Neural crest cell (in vitro differentiated cells): ENCODE measurements at places on chromosomes 7 and 10.

DNA sequence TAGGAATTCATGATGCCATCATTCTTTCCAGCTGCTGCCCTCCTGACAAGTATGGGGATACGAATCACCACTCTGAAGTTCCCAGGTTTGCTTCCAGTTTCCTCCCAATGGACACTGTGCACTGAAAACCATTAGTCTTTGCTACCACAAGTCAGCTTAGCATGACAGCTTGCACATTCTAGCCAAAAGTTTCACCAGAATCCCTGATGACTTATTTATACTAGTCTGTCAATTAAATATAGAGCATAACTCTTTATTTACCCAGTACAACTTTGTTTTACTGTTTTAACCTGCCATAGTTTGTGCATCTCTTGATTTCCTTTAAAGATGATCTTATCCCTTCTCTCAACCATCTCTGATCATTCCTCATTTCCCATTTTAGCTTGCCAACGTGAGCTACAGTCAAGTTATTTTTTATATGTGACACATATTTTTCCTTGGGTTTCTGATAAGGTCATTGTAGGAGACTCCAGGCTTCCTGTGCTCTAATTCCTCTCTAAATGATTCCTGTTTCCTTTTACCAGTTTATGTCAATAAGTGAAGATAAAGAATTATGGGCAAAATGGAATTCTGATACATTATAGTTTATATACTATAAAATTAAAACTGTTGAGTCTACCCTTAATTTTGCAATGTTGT is 167.5 kb upstream of the MEOX2 start:
- no peak for DNase-seq

- DNase-seq: no peak
Observed at GRCh38 chr7:106038916-106039315, 73.2 kb downstream of the SYPL1 start.

DNA sequence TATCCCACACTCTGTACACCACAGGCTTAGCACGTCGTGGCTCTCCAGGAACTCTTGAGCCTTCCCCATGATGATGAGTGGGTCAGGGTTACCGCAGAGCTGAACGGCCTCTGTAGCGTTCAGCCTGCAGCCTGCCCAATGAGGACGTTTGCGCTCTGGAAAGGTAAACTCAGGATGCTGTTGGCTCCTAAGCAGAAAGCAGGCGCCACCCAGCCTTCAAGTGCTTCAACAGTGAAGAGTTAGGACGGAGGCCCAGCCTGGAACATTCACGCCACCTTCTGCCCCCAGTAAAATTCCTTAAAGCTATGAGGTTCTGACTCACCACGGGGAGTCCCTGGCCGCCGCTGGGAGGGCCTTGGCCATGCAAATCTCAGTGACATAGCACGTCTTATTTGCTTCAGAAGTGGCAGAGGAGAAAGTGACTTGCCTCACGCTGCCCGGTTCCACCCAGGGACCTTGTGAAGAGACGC is 161.5 kb upstream of the SH2B2 start:
- DNase-seq: no peak

DNA sequence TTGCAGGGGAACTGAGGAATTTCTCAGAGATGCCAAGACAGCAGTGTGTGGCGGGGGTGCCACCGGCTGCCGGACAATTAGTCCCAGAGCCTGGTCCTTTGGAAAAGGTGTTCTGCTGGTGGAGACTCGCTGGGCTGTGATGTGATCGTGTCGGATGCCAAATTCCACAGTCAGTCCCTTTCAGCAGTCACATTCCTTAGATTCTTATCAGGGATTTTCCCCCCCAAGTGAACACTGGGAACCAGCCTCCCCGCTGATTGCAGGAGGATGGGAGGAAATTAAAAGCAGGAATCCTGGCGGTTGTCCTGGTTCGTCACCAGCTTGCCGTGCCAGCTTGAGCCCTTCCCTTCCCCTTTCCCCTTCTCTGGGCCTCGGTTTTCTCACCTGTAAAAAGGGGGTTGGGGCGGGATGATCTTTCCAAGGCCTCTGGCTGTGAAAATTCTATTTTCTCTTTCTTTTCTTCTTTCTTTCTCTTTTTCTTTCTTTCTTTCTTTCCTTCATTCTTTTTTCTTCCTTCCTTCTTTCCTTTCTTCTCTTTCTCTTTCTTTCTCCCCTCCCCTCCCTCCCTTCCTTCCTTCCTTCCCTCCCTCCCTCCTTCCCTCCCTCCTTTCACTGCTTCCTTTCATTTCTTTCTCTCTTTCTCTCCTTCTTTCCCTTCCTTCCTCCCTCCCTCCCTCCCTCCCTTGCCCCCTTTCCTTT is 39.6 kb downstream of the COL26A1 start:
- DNase-seq: no peak

- no peak for DNase-seq
Observed at GRCh38 chr7:151462306-151462779, 22.4 kb upstream of the CRYGN start.

- DNase-seq: no peak
Observed at GRCh38 chr7:11261470-11261869, 287.8 kb downstream of the PHF14 start.

DNA sequence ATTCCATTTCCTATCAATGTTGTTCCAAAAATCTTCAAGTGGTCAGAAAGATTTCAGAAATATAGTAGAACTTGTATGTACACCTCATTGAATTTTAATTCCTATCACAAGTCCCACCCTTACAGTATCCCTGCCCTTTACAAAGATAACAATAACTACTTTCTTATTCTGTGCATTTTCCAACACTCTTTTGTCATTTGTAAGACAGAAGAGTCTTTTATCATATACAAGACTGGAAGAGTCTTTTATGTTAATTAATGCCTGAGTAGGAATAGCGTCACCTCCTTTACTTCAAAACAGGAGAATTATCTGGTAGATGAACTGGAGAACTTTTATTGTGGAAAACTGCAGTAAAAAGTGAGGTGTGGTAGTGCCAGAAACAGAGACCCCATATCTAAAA is 193.9 kb upstream of the SEMA3C start:
- no peak for DNase-seq

DNA sequence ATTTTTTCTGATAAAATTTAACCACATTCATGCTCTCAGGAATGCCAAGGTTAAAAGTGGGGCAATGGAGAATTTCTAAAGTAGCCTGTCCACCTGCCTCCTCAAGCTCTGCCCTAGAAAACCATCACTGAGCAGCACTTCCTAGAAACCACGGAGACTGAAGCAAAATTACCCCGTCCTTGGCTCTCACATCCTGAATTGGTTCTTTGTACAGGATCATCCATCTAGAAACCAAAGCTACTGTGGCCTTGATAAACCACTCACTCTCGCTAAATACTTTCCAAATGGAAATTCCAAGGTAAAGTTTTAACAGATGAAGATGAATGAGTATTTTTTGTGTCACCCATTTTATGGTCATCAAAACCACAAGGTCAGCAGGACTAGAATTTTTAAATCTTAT is 96.6 kb downstream of the AVL9 start:
- DNase-seq: no peak

GRCh38 chr10:88291289-88292184 is 291.6 kb downstream of the RNLS start:
- DNase-seq: no peak

DNA sequence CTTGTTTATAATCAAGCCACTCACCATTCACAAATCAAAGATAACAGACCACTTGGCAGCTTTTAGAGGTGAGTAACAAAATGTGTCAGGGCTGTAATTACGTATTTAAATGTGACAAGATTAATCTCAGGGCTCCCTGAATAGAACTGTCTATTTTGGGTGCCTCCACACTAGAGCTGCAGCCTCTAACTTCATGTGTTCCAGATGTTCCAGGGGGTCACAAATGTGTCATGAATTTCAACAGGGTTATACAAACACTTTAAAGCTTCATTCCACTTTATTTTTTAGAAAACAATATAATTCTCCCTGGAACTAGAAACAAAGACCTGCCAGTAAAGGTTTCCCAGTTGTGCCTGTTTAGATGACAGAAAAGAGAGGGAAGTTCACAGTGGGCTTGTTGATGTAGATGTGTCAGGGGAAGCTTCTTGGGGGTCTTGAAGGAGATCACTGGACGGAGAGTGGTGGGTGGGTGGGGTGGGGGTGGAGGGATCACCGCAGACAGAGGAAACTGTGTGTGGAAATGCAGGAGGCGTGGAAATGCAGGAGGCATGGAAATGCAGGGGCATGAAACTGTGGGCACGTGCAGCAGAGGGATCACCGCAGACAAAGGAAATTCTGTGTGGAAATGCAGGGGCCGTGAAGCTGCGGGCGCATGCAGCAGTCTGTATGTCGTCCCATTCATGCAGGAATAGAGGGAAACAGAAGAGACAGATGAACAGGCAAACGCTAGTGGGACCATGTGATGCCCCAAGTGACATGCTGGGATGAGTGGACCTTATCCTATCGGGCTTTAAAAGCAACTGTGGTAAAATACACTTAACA is 42.0 kb upstream of the TRIL start:
- DNase-seq: no peak

- DNase-seq: no peak
Observed at GRCh38 chr7:158759245-158759614, 54.6 kb upstream of the NCAPG2 start.

- no peak for DNase-seq
Observed at GRCh38 chr7:116194115-116194514, 16.2 kb upstream of the TES start.

- no peak for DNase-seq
Observed at GRCh38 chr10:58593008-58593407, 80.3 kb downstream of the BICC1 start.

- DNase-seq: no peak
Observed at GRCh38 chr7:116367171-116367813, 132.2 kb upstream of the CAV2 start.

DNA sequence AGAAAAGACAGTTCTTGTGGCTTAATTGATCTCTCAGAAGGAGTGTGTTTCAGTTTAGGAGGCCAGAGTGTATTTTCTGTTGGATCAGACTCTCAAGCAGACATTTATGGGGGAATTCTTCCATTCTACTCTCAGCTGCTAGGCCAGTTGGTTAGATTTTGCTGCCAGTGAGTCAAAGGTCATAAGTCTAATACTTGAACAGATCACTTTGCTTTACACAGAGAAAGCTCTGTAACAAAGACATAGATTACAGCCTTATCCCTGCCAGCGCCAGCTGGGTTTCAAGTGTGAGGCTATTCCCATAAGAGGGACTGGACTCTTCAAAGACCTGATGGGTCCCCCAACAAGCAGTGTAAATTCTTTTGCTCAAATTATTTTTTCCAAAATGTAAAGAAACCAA is 145.6 kb upstream of the SEMA3C start:
- peak; percentile 4 for DNase-seq

DNA sequence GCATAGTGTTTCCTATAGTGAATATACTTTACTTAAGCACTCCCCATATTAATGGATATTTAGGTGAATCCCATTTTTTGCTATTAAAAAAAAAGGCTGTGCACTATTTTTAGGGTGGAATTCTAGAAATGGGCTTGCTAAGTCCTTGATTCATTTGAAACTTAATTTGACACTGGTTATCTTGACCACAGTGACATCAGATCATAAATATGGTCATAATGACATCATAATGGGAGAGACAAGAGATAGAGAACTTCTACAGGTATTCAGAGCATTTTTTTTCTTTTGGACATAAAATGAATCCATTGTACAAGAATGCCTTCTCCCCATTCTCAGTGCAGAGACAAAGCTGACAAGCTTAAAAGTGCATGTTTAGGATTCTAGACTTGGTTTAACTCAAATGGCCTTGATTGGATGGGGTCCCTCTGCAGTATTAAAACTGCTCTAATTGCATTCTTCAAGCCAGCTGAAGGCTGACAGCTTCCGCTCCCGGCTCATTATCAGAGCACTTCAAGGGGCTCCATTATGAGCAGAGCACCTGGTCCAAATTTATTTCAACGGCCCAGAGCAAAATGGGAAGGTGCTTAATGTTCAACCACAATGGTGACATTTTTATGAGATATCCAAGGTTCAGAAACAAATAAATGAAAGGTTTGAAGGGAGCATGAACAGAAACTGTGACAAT is 104.8 kb downstream of the JAZF1 start:
- no peak for DNase-seq

DNA sequence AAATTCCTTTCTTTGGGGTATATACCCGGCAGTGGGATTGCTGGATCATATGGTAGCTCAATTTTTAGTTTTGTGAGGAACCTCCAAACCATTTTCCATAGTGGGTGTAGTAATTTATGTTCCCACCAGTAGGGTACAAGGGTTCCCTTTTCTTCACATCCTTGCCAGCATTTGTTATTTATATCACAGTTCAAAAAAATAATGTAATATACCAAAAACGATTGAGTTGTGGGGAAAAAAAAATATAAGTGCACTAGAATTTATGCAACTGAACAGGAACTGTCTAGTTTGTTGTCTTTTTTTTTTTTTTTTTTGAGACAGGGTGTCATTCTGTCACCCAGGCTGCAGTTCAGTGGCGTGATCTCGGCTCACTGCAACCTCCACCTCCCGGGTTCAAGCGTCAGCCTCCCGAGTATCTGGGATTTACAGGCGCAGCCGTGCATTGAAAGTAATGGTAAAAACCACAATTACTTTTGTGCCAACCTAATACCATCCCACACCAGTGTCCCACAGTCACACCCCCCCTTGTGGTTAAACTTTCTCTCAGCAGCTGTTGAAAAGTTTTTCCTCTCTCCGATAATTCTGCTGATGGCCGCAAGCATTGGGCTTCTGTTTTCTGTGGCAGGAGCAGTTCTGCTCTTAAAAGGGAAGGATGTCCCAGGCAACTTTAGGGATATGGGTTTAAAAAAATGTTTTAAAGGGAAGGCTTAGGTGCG is 6.8 kb upstream of the LAT2 start:
- no peak for DNase-seq

GRCh38 chr7:74329225-74329624 is 40.0 kb downstream of the CLIP2 start:
- no peak for DNase-seq

GRCh38 chr7:99525713-99526440 is 21.4 kb downstream of the ZKSCAN5 start:
- no peak for DNase-seq

DNA sequence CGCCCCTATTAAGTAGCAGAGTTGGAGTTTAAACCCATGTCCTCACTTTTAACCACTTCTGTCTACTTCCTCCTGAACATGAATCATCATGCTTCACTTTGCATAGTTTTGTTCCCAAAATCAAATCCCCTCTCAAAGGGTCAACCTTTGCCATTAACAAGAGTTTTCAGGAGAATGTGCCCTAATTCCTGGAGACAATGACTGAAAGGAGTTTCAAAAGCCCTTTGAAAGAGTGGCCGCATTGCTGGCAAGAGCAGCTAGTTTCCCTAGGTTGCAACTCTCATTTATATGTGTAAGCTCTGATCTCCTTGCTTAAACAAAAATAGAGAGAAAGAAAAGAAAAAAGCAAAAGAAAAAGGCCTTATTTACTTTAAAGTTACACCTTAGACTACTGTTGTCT is 9.2 kb downstream of the LGI1 start:
- DNase-seq: no peak

GRCh38 chr10:74730246-74730645 is 96.2 kb upstream of the KAT6B start:
- DNase-seq: no peak
